Mammary microvascular endothelial cell (primary cell): ENCODE measurements at places on chromosomes 16 and 17. TPM values are rescaled to one million over a fixed set of nuclear protein-coding genes. Genes with fewer than 3 reads are reported as not detected.

RMI2 gene
- total RNA-seq, result 13.1 and 15.9 TPM in 2 replicates

B3GNT9 gene
- total RNA-seq, result 2.2 and 4.6 TPM in 2 replicates

SLFN11 gene
- 74.9 and 82.3 TPM in 2 replicates for total RNA-seq

WNT9B gene
- not detected in 2 replicates for total RNA-seq

C17orf100 gene
- 0.07 and 0.59 TPM in 2 replicates for total RNA-seq

KCNH4 gene
- 0.07 and 0.15 TPM in 2 replicates for total RNA-seq

DPH1 gene
- total RNA-seq, result 23.5 and 28.3 TPM in 2 replicates

AXIN1 gene
- total RNA-seq, result 19.2 and 23.7 TPM in 2 replicates

TMEM92 gene
- 0.05 and 0.07 TPM in 2 replicates for total RNA-seq

TOM1L2 gene
- total RNA-seq, result 27.9 and 42.4 TPM in 2 replicates

TMEM11 gene
- 40.9 and 41.3 TPM in 2 replicates for total RNA-seq

ELMO3 gene
- total RNA-seq, result 0.60 and 0.98 TPM in 2 replicates

COPZ2 gene
- total RNA-seq, result 15.3 and 15.9 TPM in 2 replicates

OTOP2 gene
- total RNA-seq, result not detected in 2 replicates

PSKH1 gene
- 8.3 and 10.8 TPM in 2 replicates for total RNA-seq

CCL17 gene
- not detected in 2 replicates for total RNA-seq

PLA2G10 gene
- not detected in 2 replicates for total RNA-seq

ADAD2 gene
- not detected in 2 replicates for total RNA-seq

NDEL1 gene
- 40.2 and 55.1 TPM in 2 replicates for total RNA-seq

AGRP gene
- total RNA-seq, result not detected in 2 replicates

NRN1L gene
- 0.69 TPM in 1 of 2 replicates, not detected in the other for total RNA-seq

KRTAP4-9 gene
- total RNA-seq, result not detected in 2 replicates

CRYM gene
- not detected in 2 replicates for total RNA-seq

KCNAB3 gene
- total RNA-seq, result 0.13 and 0.15 TPM in 2 replicates

EPOP gene
- total RNA-seq, result 1.4 and 2.1 TPM in 2 replicates

ALOX15B gene
- total RNA-seq, result not detected in 2 replicates

NPIPB6 gene
- total RNA-seq, result 0.20 TPM in 1 of 2 replicates, not detected in the other

IRF8 gene
- 0.54 and 1.2 TPM in 2 replicates for total RNA-seq

GAS2L2 gene
- total RNA-seq, result not detected in 2 replicates

MRTFB gene
- 9.3 and 10.1 TPM in 2 replicates for total RNA-seq

DOC2B gene
- total RNA-seq, result 7.9 and 11.8 TPM in 2 replicates

BAIAP3 gene
- total RNA-seq, result 0.33 and 0.54 TPM in 2 replicates

SLC2A4 gene
- 0.10 and 0.13 TPM in 2 replicates for total RNA-seq

FOXC2 gene
- total RNA-seq, result 3.1 and 4.8 TPM in 2 replicates

GJD3 gene
- 4.2 TPM in 1 of 2 replicates, not detected in the other for total RNA-seq

SLC47A1 gene
- total RNA-seq, result 1.6 and 2.2 TPM in 2 replicates

SNAI3 gene
- 0.13 TPM in 1 of 2 replicates, not detected in the other for total RNA-seq

AANAT gene
- total RNA-seq, result not detected in 2 replicates
